Posterior cingulate gyrus (tissue), 11 donors: ENCODE measurements at places on chromosomes 3 and 15.

- no peak for DNase-seq
Measured at GRCh38 chr15:43702174-43702573, 8.5 kb downstream of the CKMT1A start.

GRCh38 chr15:29071232-29071881, 185.6 kb downstream of the APBA2 start:
- DNase-seq, result no peak

DNA sequence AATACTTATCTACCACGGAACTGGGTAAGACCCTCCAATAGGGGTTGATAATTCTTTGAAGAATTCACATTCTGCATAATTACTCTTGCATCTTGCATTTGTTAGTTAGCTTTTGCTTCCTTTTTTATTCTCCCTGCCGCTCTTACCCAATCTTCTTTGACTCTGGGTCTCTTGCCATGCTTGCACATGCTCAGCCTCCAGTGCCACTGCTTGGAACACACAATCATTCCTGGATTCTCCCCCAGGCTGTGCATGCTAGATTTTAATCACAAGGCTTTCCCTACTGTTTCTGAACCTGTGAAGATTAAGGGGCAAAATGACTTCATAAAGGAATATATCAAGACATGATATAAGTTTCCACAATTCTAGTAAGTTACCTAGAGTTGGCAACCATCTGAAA, 133.1 kb downstream of the IL1RAP start:
- no peak for DNase-seq

DNA sequence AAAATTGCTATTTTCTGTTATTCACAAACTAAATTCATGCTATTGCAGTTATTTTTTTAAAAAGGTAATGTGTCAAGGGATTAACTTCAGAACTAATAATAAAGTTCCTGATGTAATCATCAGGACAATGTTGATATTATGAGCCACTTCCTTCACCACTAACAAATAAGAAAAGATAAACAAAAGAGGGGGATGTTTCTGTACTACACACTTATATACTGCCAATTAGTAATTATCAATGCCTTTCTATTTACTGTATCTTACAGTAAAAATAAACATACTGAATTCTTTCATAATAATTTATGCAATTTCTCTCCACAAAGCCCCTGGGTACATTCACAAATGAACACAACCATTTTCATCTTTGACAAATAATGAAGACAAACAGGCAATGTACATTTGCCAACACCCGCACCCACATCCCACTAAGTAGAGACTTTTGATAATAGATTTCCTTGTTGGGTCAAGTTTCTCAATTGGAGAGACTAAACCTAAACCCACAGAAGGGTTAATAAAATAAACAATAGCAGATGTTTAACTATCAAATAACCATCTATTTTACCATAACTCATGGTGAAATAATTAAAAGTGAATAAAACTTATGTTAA, 3.7 kb downstream of the CBLB start:
- no peak for DNase-seq

DNA sequence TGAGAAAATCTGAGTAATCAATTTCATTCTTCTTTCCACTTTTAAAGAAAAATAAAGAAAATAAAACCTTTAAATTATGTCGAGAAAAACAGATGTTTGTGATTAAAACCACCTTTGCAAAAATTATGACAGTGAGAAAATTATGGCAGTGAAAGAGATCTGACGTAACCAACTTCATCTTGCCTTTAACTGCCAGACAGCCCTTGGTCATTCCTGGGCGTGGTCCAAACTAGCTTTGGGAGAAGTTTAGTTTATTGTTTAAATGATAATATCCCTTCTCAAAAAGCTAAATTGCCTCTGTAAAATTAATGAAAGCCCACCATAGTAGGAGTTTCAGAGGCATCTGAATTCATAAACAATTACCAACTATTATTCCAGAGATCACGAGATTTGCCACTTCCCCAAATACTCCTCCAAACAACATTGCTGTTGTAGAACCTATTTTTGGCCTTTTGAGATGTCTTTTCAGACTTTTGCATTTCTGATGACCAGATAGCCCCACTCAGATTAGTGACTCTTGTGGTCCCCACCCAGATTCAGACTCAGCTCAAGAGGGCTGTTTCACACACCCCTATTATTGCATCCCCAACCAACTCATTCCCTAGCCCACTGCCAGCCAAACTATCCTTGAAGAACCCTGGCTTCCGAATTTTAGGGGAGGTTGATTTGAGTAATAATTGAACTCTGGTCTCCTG, 664.4 kb upstream of the CBLB start:
- DNase-seq, result no peak

DNA sequence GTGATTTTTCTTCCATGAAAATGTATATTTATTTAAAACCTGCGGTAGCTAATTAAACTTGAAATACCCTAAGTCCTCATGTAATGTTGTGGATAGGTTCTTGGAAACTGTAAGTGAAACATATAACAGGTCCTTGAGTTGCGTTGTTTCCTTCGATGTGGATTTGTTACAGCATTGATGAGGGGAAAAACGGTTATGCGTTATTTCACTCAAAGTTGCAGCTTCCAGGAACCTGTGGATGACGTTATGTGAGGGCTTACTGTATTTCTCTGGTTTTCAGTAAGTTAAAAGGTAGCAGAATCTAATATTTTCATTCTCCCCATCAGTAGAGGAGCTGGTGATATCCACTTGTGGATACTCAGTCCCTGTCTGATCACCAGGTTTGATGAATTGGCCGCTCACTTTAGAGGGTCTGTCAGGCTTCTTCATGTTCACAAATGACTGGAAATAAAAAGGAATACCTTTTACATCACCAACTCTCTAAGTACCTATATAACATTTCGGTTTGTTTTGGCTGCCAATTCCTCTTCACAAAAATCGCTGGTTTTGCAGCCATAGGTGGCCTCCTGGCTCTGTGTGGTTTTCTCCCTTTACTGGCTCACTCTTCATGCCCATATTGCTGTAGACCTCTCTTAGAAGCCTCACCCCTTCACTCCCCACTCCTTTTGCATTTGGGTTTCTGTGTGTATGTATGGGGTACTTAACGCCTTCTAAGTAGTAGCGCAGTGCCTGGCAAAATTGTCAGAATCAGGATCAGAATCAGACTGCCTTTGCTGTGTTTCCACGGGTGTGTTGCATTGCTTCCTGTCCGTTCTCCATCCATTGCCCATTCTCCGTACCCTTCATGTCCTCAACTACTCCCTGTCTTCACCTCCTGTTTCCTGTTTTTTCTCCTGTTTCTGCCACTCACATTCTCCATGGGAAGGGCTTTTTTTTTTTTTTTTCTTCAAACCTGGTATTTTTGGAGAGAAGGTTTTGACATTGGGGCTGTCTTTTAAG, 112.6 kb downstream of the FNDC3B start:
- no peak for DNase-seq

GRCh38 chr3:71786551-71786950, 1.6 kb upstream of the PROK2 start:
- DNase-seq, result no peak

DNA sequence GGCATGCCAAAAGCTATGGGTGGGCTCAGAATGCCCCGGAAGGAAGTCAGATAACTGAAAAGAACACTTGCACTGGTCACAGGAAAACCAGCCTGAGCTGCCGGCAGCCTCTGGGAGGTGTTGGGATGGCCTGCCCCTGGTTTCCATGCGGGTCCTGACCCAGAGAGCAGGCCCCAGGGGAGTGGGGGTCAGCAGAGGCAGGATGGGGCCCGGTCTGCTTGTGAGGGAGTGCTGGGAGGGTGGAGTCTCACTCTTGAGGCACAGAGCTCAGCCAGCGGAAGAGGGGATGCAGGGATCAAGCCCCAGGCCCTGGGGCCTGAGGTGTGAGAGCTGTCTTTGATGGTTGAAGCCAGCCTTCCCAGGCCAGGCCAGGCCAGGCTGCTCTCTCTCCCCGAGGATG, 2.4 kb upstream of the RPUSD3 start:
- no peak for DNase-seq
